CD8-positive, alpha-beta memory T cell (primary cell): ENCODE measurements at places on chromosomes 1 and 21.

GRCh38 chr1:116356673-116357072 is 16.4 kb upstream of the ATP1A1 start:
- no peak for DNase-seq

DNA sequence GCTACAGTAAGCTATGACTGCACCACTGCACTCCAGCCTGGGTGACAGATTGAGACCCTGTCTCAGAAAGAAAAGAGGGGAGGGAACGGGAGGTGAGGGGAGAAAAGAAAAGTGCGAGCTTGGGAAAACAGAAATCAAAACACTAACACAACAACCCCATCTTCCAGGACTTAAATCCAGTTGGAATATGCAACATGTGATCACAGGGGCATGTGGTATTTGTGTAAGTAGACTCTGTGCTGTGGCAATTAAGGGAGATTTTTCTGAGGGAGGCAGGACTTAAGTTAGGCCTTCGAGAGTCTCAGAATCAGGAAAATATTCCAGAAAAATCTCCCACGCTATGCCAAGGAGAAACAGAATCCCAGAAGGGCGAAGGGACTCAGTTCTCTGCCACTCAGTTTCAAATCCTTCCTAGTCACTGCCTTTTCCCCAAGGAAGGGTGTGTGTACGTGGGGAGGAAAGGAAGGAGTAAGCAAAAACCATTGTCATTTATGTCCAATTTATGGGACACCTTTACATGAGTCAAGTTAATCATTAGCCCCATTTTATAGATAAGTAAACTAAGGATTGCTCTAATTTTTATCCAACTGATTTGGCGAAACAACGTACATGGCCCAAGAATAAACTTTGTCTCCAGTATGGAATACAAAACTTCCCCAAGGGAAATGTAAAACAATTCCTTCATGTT is 12.3 kb downstream of the ID3 start:
- no peak for DNase-seq

GRCh38 chr21:44880405-44881197 is 7.1 kb upstream of the PTTG1IP start:
- no peak for DNase-seq

DNA sequence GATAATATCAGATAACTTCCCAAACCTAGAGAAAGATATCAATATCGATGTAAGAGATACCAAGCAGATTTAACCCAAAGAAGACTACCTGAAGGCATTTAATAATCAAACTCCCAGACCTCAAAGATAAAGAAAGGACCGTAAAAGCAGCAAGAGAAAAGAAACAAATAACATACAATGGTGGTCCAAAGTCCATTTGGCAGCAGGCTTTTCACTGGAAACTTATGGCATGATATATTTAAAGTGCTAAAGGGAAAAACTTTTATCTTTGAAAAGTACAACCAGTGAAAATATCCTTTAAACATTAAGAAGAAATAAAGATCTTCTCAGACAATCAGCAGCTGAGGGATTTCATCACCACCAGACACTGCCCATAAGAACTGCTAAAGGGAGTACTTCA is 812.7 kb upstream of the ADAMTS5 start:
- no peak for DNase-seq

DNA sequence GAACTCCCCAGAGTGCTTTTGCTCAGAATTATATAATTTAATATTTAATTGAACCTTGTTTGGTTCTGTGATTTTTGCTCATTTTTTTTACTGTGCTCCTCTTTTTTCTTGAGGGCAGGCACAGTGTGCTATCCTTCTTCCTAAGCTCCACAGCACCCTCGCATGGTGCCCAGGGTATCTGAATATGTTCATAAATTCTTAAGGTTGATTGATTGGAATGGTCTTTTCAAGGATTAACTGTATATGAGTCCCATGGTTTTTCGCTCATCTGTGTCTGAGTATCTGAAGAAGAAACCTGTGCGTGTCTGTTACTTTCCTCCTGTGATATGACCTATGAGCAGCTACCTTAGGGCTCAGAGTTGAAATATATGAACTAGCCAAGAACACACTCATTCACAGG is 393.7 kb downstream of the HLX start:
- DNase-seq: no peak

DNA sequence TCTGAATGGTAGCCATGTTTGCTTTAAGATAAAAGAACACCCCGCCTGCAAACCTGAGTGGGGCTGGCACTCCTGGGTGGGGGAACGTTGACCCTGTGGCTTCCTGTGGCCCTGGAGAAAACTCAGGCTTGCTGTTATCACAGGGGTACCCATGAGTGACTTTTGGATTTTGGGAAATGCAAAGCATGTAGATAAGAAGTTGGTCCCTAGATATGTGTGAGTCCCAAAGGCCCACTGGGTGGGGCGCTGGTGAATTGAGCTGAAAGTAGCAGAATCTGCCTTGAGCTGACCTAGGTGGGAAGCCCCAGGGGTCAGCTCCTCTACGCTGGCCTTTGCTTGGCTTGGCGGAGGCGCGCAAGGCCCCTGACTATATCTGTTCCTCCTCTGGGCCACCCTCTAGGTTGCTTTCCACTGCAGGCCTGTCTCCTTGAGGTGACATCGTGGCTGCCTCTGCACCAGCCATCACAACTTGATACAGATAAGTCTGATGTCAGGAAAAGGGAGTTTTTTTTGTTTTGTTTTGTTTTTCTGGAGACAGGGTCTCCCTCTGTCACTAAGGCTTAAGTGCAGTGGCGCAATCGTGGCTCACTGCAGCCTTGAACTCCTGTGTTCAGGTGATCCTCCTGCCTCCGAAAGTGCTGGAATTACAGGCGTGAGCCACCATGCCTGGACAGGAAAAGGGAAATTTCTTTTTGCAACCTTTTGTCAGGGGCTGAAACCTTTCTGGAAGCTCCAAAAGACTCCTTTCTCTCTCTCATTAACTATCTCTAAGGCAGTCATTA is 72.2 kb downstream of the AGPAT3 start:
- DNase-seq: no peak

- DNase-seq: no peak
Measured at GRCh38 chr1:24216276-24217074, 29.4 kb upstream of the IFNLR1 start.

DNA sequence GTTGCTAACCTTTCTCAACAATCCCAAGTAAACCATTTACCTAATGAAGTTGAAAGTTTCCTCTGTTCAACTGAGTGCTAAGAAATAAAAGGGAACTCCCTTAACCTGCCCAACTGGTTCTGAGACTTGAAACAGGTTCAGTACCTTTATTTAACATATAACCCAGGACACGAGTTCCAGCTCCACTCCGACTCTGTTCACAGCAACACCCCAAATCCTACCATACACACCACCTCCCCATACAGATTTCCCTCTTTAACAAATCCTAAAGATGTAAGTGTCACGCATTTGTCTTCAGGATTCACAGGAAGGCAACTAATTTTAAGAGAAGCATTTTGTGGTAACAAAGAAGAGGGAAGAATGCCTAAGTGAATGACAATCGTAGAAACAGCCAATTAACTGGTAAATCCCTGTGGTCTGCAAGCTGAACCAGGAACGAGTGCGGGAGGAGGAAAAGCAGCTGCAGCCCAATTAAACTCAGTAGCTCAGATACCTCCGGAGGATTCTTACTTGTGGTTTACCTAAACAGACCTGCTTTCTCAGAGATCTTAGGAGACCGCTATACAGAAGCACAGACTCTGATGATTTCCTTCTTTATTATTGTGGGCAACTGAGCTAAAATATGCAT is 134.5 kb upstream of the MAGI3 start:
- DNase-seq: no peak

DNA sequence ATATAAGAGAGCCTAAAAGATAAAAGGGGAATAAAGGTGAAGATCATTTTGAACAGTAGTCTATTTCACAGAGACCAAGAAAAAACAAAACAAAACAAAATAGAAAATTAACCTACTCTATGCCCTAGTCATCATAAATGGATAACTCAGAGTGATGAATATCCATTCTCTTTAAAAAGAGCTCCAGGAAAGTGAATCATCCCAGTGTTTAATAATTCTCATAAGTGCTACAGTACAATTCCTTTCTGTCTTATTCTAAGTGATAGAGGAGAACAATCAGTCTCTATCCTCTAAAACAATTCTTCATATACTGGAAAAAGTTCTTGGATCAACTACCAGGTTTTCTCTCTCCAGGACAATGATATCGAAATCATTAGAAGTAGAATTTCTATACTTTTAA is 45.8 kb downstream of the GDAP2 start:
- DNase-seq: no peak

DNA sequence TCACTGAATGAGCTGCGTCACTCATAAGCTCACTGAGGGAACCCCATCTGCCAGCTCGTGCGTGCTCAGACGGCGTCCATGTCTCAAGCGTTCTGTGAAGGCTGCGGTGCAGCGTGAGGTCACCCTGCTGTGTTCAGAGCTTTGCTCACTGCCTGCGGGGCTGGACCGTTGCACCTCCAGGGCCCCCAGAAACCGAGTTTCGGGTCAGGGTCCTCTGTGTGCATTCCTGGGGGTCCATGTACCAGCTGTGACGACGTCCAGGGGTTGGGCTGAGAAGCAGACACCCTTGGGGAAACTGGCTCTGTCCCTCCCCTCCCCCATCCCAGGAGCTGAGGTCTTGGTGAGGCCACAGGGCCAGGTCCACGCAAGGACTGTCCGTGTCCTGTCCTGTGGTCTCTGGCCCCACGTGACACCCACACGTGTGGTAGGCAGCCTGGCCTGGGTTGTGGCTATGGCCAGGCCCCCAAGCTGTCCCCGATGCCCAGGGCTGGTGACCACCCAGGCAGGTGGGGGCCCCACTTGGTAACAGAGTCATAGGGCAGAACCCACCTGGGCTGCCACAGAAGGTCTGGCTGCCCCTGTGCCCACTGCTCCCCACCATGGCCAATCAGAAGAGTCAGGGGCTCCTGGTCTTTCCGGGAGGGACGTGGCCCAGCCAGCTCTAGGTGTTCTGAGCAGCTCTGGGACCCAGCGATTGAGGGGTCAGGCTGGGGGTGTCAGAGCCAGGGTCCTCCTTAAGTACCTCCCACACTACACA is 24.4 kb downstream of the FTCD start:
- DNase-seq: no peak

DNA sequence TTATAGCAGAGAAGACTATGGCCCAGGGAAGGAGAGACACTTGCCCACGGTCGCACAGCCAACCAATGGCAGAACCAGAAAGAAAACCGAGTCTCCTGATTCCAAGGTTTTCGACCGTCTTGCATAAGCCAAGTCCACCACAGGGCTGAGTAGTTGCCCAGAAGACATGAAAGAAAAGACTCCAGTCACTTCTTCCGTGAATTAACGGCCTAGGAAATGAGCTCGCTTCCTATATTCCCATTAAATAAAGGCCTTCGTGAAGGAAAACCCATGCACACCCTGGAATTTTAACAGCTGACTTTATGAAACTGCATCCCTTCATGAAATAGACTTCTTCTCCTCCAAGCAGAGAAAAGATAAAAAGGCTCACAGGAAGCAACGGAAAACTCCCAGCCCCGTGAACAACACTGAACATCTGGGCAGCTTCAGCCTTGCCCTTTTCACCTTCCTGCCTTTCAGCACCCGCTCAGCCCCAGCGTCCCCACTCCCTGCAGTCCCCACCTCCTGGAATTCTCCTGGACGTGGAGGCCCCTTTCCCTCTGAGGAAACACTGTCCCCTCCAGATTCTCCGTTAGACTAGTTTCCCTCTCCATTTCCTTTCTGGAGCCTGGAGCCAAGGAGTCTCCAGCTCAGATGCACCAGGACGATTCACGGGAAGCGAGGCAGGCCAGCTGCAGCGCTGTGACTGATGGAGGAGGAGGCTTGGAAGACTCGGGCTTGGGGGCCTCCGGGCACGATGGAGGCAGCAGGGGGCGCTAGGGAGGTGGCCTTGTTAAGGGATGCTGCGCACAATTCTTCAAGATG is 2.7 kb upstream of the MYOC start:
- DNase-seq: peak; percentile 50

- DNase-seq: no peak
Measured at GRCh38 chr1:201885531-201886075, 3.1 kb upstream of the SHISA4 start.

GRCh38 chr1:105874621-105875020 is 1181.9 kb upstream of the PRMT6 start:
- DNase-seq: no peak

DNA sequence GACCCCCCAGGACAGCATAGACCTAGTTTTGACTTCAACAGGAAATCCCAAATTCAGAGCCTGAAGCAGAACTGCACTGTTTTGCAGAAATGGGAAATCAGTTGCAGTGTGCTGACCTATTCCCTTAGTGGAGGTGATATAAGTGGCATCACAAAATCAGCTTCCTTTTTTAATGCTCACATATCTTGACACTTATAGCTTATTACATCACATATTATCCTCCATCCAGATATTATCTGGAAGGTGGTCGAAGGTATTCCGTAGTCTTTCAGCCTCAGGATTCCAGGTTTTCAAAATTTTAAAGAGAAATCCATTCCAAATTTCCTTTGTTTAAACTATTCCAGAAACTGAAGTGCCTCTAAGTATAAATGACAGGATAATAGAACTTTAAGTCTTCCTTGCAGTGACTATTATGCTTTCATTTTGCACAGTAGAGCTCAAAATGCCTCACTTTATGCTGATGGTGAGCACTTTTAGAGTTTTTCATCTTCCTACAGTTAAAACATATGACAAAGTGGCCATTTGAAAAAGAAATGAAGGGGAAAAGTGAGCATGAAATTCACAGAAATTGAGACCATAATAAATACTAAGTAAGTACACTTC is 106.4 kb upstream of the DPYD start:
- no peak for DNase-seq

DNA sequence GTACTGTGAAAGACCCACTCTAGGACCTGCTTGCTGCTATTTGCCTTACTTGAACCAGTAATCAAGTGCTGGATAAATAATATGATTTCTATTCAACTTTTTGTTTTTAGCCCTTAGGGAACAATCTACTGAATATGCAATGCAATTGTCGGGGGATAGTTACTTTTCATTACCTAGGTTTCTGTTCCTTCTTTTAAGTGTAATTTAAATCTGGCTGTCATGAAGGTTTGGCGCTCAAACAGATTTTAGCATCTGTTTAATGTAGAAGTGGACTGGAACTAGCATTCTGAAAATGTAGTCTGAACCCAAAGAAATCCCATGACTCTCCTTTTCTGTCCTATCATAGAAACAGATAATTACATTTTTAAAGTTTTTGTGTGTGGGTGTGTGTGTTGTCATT is 4.8 kb downstream of the MGST3 start:
- DNase-seq: no peak

- DNase-seq: no peak
Measured at GRCh38 chr1:168634951-168635532, 58.6 kb downstream of the XCL1 start.

GRCh38 chr1:163410073-163410999 is 88.6 kb downstream of the NUF2 start:
- peak; percentile 7 for DNase-seq
